ENCODE measurements at places on chromosomes 7 and 10.

DNA sequence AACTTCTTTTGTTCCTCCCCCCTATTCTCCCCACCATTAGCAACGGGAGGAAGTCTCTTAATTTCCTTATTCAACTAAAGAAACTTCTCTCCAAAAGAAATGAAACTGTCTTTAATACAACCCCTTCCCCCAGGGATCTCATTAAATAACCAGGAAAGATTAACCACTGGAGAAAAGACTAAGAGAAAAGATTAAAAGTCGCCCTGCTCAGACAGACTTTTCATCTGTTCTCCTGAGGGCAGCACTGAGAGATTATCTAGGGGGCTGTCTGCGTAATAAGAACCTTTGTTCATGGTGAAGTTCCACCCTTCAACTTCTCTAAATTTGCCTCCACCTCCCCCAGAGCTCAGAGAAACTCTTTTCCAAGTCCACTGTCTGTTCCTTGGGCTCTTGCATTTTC lies 105.5 kb downstream of the HGF start:
- DNase-seq = no peak

DNA sequence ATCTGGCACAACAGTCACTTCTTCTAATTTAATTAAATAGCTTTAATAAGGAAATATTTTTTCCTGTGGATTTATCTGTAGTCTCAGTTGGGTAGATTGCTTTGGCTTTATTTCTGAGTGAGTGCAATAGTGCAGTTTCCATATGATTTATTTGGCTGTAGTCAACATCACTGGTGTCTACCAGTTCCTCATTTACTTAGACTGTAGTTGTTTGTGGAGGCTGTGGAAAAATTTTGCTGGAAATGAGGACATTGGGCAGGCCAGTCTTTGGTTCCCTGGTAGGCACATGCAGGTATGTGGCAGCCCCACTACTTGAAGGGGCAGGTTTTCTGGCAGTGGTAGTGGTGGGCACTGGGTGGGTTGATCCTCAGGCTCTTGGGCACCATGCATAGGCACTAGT lies 15.5 kb downstream of the TAS2R40 start:
- DNase-seq = no peak

DNA sequence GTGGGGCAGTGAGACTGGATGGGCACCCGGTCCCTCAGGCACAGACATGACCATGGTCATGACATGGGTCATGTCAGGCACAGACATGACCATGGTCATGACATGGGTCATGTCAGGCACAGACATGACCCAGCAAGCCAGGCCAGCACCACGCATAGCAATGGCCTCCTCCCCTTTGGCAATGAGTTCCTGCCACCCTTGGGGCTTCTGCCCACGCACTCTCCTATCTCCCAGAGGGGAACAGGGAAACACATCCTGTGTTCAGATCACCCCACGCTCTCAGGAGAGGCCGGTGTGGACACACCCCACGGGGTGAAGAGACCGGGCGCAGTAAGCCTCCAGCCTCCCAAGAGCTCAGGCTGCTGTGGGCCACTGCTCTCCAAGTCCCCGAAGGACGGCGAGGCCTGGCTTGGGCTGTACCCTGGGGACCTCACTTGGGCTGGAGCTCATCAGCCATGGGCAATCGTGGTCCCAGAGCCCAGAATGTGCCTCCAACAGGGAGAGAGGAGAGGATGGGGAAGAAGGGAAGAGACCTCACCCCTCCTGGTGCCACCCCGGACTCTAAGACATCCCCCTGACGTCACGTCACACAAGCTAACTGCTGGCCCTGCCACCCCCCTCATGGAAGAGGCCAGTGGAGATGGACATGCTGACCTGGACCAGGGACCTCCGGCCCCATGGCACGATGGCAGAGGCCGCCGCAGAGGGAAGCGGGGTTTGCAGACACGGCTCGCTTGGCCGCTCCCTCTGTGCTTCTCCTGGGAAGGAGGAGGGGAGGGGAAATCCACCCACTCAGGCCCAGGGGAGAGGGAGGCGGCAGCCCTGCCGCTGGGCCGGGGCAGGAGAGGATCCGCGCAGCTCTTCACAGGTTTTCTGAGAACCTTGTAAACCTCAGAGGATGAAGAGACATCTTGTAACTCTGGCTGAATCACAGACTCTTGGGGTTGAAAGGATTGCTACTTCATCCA lies 269.6 kb downstream of the ELFN1 start:
- DNase-seq = no peak

- DNase-seq = no peak
Observed at GRCh38 chr10:112365451-112365850, 8.5 kb upstream of the ACSL5 start.

DNA sequence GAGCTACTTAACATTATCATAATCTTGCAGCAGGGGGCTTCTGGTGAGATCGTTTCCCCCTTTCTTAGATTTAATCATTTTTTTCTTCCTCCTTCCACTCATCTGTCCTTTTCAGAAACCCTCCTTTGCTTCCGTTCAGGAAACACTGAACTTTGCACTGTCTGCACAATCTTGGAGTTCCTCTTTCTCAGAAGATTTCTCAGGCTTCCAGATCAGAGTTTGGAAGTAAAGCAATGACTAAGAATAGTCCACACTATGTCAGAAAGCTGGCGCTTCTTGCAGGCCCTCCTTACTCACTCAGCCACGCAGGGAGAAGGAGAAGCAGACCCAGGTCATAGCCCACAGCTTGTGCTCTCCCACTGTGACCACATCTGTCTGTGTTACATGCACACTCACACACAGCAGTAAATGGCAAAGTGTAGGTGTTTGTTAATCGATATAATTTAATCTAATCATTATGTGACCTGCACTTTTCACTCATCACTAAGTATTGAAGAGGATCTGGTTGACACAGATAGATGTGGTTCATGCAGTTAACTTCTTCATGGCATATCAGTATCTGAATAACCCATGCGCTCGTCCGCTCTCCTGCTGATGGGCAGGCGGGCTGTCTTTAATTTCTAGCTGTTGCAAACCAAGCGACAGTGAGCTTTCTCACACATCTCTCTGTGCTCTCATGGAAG lies 30.2 kb downstream of the ALOX5 start:
- DNase-seq = no peak

- no peak for DNase-seq
Observed at GRCh38 chr7:130144312-130145171, 60.7 kb downstream of the TMEM209 start.

DNA sequence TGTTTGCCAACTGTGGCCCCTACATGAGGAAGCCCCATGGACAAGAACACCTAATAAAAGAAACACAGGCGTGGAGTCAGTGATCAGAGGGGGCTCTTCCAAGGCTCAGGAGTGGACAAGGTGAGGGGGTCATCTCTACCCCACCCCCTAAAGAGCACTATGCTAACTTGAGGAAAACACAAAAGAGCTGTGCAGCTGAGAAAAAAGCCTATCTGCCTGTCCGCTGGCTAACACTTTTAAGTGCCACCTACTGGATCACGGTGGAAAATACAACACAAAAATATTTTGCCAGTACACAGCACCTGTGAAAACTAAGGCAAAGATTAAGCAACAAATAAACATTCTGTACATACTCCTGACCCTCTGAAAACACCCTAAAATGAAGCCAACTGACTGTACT lies 53.1 kb upstream of the COBL start:
- no peak for DNase-seq

- no peak for DNase-seq
Observed at GRCh38 chr7:146115548-146115850, 1.1 kb upstream of the CNTNAP2 start.

DNA sequence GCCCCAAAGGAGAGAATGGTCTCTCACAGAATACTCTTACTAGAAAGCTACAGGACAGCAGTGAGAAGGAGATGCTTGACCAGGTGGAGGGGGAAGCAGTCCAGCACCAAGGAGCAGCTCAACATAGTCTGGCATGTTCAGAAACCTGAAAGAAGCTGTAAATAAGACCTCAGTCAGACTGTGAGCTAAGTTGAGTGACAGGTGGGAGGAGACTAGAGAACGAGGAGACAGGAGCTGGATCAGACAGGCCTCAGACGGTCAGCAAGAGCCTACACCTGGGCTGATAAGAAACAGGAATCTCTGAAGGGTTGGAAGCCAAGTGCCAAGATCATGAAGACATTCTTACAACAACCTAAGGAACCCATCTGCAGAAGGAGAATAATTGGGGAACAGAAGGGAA lies 54.5 kb downstream of the ELMO1 start:
- DNase-seq = no peak

GRCh38 chr7:132076301-132077035 lies 499.8 kb downstream of the PLXNA4 start:
- DNase-seq = no peak

DNA sequence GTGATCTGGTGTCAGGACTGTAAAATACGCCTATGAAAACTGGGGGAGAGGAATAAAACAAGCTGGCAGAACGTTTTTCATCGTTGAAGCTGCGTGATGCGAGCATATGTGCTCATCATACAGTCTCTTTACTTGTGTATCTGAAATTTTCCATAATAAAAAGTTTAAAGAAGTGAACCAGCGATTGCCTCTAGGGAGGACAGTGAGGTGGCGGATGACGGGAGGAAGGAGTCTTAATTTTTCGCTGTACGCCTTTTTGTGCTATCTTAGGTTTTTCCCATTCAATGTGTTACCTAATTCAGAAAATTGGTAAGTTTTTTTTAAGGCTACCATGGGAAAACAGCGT lies 891 bp upstream of the WAPL start:
- no peak for DNase-seq

- no peak for DNase-seq
Observed at GRCh38 chr7:70188901-70189650, 590.8 kb downstream of the AUTS2 start.

- no peak for DNase-seq
Observed at GRCh38 chr7:73526896-73527821, 5.1 kb upstream of the BAZ1B start.

DNA sequence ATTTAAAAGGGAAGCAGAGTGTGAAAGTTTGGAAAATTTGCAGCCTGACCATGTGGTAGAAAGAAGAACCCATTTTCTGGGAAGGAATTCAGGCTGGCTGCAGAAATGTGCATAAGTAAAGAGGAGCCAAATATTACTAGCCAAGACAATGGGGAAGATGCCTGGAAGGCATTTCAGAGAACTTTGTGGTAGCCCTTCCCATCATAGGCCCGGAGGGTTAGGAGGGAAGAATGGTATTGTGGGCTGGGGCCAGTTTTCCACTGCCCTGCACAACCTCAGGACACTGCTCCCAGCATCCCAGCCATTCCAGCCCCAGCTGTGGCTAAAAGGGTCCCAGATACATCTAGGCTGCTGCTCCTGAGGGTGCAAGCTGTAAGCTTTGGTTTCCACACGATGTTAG lies 278.5 kb upstream of the BMPER start:
- no peak for DNase-seq

DNA sequence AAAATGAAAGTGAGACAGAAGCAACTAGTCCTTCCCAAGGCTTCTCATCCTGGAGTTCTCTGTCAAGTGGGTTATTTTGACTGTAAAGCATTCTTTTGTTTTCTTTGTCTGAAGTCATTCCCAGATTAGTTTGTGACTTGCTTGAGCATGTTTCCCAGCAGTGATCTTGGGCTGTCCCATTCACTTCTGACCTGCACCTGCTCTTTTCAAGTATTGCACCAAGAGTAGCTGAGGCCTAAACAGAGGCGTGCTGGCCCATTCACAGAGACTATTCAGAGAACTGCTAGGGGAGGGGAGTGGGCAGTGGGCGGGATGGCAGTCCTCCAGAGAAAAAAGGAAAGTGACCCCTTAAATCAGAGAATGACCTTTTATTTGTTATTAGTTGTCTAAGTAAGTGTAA lies 61.3 kb downstream of the CACNA2D1 start:
- DNase-seq = no peak

DNA sequence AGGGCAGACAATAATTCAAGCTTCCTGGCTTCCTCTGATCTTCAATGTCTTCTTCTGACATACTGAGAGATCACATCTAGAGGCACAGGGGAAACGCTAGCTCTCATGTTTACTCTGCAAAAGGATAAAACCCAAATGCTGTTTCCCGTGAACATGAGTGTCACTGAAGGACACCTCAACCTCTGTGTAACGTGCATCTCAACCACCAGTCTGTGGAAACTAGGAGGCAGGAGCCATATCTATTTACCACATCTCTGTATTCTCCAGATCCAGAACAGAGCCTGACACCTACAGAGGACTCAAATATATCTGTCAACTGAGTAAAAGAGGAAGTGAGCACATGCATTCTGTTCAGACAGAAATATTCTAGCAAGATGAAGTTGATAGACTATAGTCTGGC lies 140.3 kb upstream of the TARP start:
- DNase-seq = no peak

- no peak for DNase-seq
Observed at GRCh38 chr10:47260505-47261111, 39.4 kb upstream of the GDF10 start.

- no peak for DNase-seq
Observed at GRCh38 chr10:108852211-108852610, 1071.1 kb downstream of the XPNPEP1 start.

DNA sequence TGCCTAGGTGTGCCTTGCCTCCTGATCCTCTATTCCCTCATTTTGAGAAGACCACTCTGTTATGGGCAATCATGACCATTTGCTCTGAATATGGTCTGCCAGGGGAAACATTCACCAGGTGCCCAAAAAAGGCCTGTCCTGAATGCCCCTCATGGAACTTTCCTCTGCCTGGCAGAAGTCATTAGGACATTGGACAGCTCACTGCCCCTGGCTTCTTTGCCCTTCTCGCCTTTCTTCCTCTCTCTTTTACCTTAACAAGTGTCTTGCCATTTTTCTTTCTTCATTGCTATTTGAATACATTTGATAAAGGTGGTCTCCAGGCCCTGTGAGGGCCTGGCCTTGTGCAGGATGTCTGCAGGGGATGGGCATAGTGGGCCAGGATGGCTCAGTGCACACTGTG lies 20.3 kb downstream of the MBL2 start:
- no peak for DNase-seq

DNA sequence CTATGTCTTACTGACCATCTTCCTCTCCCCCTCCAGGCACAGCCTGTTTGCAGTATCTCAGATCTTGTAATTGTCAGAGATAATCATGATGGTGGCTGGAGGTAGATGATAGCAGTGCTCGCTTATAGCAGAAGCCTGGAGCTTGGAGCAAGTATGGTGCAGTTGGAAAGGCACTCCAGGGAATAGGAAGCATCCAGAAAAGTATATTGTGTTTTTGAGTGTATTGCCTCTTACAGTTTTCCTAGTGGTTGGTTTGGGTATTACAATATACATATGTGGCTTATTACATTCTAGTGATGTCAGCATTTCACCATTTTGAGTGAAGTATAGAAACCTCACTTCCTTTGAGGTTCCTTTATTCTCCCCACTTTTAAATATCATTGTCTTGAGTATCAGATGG lies 101.5 kb downstream of the STK31 start:
- DNase-seq = no peak

GRCh38 chr7:123692471-123692877 lies 36.8 kb downstream of the LMOD2 start:
- no peak for DNase-seq

DNA sequence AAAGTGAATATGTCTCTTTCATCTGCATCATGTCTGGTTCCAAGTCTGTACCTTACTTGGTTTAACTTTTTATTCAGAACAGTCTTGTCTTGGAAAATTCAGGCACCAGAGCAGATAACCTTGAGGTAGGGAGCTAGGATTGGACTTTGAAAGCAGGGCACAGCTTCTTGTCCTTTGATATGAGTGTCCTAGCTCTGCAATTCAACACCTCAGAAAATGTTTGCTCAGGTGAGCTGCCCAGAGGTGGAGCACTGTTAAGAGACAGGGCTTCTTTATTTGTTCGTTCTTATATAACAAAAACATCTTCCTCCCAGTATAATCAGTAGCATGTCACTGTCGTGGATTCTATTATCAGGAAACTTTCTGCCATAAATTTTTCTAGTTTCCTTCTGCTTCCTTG lies 118.3 kb downstream of the LRRC4 start:
- DNase-seq = no peak

- no peak for DNase-seq
Observed at GRCh38 chr7:24786941-24787340, 29.7 kb upstream of the GSDME start.

GRCh38 chr7:98168904-98169621 lies 42.2 kb upstream of the BHLHA15 start:
- no peak for DNase-seq

Measured in stimulated activated CD4-positive, alpha-beta T cell treated with anti-CD3 and anti-CD28 coated beads, Interleukin-4, amount 100 ng/mL, for 24 hours (primary cell).